ENCODE measurements at places on chromosomes 2 and 18. TPM values are rescaled to one million over a fixed set of nuclear protein-coding genes. Genes with fewer than 3 reads are reported as not detected.
A peak's percentile ranks its signal among the peaks of the same experiment; 100 is the strongest.

The SCYGR4 gene
- not detected for total RNA-seq

The IL1R1 gene
- 6.9 TPM for total RNA-seq

The C2orf49 gene
- total RNA-seq, result 21.6 TPM

The RTP5 gene
- total RNA-seq, result not detected

The RAX gene
- not detected for total RNA-seq

GRCh38 chr18:63107171-63107845, 212.3 kb downstream of the BCL2 start:
- no peak for DNase-seq

GRCh38 chr2:241149675-241149924, 328 bp upstream of the PASK start:
- DNase-seq, result no peak

DNA sequence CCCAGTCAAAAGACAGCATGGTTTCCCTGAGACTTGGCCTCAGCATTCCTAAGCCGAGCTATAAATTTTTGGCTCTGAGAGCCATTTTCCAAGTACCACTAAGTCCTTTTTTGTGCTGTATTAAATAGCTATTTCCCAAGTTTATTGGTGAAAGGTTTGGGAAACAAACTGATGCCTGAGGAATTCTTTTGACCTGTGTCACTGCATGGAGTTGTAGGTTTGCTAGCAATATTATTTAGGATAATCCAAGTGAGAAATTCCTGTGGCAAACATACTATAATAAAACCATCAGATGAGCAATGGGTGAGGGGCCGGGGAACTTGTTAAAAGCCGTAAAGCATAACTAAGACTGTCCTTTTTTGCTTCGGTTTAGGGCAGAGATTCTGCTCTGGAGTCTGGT, 28.4 kb downstream of the ARHGAP28 start:
- DNase-seq, result peak; percentile 67

GRCh38 chr2:12451726-12452125, 265.0 kb upstream of the TRIB2 start:
- DNase-seq, result no peak
